ENCODE measurements at places on chromosomes 16 and 17.

GRCh38 chr17:43907425-43907981, at the start of gene MPP2:
MPP2 (minus strand) TSS chr17:43907536; CDS start chr17:43904460, 3,076 bp downstream.
- DNase-seq: peak; percentile 54

DNA sequence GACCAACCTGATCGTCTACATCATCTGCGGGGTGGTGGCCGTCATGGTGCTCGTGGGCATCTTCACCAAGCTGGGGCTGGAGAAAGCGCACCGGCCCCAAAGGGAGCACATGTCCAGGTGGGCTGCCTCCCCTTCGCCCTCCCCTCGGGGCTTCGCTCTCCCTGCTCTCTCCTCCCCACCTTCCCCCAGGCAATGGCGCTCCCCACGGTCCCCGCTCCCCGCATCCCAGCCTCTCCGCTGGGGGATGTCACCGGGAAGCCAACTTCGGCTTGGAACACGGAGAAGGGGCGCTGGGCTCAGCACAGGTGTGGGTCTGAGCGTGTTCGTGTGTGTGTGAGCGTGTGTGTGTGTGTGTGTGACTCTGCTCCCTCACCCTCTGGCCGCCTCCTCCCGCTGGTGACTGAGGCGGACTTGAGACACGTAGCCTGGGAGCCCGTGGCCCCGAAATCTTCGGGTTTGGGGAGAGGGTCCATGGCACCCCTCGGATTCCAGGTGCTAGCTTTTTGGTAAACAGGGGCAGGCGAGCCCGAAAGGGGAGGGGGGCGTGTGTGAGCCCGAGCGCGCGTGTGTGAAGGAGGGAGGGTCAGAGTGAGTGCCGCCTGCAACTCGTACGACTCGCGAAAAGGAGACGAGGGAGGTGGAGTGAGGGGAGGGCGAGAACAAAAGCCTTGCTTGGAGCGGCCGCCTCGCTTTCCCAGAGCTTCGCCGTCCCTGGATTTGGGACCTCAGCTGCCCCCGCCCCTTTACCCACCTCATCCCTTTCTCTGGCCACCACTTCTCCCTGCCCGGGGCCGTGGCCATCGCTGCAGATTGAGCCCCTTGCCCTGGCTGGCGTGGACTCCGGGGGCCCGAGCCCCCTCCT, 1.3 kb downstream of the SHISA9 start:
- no peak for DNase-seq

GRCh38 chr16:11100239-11100750, 155.7 kb downstream of the SOCS1 start:
- no peak for DNase-seq

- no peak for DNase-seq
Measured at GRCh38 chr16:58028541-58029070, 3.1 kb downstream of the MMP15 start.

- DNase-seq: no peak
Measured at GRCh38 chr16:1348926-1349325, 2.8 kb downstream of the TSR3 start.

- DNase-seq: no peak
Measured at GRCh38 chr17:15782866-15783265, 50.8 kb downstream of the TBC1D26 start.

GRCh38 chr17:32910769-32911168, 17.2 kb upstream of the TMEM98 start:
- no peak for DNase-seq

DNA sequence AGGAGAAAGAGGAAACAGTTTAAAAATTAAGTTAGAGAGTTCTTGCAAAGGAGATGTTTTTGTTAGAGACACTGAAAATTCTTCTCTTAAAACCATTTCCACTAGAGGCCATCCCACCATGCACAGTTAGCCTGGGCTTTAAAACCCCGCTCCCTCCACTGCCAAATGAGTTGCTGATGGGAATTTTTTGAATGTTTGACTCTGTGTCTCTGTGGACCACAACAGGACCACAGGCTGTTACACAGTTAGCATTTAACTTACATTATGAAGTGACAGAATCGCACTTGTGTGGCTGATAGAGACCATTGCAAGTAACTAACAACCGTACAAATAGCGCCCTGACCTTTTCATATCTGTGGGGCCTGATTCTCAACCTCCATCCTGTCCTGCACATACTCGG, 74.7 kb upstream of the TBX2 start:
- no peak for DNase-seq

- no peak for DNase-seq
Measured at GRCh38 chr16:9203956-9204355, 112.5 kb downstream of the HAPSTR1 start.

GRCh38 chr17:68750208-68750562, 149.0 kb upstream of the FAM20A start:
- no peak for DNase-seq

- DNase-seq: no peak
Measured at GRCh38 chr17:41015454-41015853, 6.5 kb upstream of the KRTAP3-1 start.

DNA sequence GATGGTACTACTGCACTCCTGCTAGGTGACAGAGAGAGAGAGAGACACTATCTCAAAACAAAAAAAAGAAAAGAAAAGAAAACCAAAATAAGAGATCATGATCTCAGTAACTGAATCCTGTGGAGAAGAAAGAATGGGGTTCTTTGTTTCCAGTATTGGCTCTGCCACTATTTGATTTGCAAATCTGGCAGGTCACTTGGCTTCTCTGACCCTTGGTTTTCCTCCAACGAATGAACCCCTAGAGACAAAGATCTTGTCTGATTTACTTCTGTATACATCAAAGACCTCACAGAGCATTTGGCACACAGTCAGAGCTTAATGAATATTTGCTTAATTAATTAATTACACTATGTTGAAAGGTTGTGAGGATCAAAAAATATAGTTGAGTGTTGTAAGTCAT, 47.9 kb upstream of the NLK start:
- DNase-seq: no peak

DNA sequence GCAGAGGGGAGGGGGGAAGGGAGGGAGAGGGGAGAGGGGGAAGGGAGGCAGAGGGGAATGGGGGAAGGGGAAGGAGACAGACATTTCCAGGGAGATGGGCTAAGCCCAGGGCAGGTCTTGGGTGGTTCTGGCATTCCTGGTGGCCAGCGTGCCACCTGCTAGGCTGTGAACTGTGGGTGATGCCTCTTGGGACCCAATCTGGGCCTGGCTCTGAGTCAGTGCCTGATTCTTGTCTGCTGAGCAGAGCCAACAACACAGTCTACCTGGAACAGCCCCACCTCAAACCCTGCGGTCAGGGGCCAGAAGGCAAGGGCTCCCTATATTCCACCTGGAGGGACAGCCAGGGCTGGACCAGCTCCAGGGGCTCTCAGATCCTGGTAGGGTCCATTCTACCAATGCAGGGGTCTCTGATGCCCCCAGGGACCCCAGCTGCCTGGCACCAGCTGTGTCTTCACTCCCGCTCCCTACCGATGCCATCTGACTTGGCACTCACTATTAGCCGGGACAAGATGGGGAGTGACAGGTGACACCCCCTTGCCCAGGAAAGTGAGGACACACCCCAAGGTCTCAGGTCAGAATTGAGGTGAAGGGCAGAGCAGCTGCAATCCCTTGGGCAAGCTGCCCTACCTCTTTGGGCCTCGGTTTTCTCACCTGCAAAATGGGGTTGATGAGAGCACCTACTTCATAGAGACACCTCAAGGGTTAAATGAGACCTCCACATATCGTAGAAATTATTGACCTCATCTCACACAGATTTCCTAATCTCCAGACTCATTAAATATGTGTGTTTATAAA, 87.2 kb downstream of the LITAF start:
- no peak for DNase-seq

DNA sequence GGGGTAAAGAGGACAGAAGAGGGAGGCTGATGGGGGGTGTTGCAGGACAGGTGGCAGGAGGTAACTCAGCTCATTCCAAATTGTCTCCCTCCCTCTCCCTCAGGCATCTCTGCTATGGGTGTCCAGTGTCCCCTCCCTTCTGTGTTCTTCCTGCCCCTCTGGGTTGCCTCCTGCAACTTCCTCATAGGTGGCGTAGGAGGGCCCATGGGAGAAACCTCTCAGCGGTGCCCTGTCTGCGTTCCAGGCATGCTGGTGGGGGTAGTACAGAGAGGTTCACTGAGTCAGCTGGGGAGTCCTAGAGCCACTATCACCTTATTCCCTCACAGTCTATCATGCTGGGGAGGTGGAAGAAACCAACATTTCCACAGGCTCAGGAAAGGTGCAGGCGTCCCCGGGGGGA, 14.7 kb upstream of the ODF4 start:
- no peak for DNase-seq

DNA sequence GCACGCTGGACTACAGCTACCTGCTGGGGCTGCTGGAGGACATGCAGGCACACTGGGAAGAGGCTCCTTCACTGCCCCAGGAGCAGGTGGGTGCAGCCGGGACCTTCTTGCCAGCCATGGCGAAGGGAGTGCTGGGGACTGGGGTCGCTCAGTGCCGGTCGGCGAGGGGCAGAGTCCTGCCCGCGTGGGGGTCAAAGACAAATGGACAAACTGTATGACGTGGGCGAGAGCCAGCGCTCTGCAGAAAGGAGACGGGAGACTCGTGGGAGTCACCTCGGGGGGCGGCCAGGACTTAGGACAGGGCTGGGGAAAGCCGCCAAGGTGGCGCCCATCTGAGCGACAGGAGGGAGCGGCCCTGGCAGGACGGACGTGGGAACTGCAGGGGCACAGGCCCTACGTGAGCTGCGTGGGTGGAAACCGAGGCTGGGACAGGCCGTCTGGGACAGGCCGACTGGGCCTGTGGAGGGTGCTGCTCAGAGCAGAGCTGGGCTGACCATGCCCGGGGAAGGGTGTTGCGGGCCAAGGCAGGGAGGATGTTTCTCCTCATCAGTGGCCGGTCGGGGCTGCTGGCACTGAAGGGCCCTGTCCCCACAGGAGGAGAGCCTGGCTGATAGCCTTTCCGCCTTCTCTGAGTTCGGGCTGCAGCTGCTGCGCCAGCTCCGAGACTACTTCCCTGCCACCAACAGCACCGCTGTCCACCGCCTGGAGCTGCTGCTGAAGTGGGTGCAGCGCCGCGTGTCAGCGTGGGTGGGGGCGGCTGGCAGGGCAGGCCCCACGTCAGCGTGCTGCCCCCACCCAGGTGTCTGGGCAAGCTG, 8.0 kb downstream of the TSR3 start:
- DNase-seq: no peak

DNA sequence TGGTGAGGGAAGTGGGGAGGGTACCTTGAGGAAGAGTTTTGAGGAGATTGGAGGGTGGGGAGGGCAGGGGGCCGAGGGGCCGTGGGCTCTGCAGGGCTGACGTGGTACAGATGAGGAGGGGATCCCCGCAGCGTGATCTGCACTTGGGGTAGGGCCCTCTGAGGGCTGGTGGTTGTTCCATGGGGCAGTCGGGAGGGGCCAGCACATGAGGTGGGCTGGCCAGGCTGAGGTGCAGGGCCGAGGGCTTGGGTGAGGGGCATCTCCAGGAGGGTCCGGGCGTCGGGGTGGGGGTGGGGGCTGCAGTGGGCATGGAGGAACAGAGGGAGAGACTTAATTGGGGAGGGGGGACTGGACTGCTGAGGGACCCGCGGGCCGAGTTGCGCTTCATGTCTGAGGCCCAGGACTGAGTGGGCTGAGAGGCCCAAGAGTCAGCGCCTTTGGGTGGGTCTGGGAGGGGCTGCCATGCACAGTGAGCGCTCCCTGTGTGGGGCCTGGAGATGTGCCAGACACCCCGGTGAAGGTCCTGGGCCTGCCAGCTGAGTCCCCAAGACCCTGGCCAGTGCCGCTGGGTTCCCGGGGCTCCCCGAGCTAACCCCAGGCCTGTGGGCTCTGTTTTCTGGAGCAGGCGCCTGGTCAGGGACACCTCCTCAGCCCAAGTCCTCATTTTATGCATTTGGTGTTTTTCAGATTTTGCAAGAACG, 13.3 kb downstream of the PRSS27 start:
- no peak for DNase-seq

DNA sequence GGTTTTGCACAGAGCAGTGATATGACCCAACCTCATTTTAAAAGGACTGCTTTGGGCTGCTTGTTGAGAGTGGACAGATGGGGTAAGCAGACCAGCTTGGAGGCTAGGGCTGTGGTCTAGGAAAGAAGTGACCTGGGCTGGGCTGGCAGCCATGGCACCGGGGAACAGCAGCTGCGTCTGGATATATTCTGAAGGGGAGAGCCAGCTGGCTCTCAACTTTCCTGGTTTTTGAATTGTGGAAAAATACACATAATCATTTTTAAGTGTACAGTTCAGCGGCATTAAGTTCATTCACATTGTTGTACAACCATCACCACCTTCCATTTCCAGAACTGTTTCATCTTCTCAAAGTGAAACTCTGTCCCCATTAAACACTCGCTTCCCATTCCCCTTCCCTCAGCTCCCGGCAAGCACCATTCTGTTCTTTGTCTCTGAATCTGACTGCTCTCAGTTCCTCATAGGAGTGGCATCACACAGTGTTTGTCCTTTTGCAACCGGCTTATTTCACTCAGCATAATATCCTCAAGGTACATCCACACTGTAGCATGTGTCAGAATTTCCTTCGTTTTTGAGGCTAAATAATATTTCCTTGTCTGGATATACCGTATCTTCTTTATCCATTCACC, 113.2 kb downstream of the SPECC1 start:
- no peak for DNase-seq

DNA sequence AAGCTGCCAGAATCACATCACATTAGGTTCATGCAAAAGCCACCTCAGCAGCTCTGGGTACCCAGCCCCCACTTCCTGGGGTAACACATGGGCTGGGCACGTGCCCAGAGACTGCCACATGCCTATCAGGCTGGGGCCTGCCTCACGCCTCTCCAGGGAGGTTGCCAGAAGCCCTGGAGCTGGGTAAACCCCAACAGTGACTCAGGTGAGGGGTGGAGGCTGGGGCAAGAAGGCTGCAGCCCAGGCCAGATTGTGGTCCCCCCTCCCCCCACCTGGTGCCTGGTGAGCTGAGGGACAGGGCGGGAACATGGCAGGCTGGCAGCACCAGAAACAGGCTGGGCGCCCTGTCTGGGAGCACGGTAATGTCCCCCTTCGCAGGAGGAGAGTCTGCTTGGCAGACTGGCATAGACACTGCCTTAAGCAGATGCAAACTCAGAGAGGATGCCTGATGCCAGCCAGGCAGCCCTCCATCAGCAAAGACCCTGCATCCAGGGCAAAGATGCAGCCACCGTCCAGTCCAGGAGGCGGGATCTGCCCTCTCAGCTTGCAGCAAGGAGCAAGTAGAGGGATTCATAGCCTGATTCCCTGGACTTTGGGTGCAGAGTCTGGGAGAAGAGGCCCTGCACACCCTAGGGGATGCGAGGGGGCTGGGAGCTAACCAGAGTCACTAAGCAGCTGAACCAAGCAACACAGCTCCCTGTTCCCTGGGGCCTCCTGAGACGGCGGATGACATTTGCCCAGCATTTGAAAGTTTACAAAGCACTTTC, 28.8 kb downstream of the NGFR start:
- no peak for DNase-seq

GRCh38 chr17:8745586-8746500, 1.2 kb upstream of the CCDC42 start:
- DNase-seq: no peak

GRCh38 chr16:15765880-15766279, 90.9 kb downstream of the MYH11 start:
- no peak for DNase-seq
